ENCODE measurements at places on chromosomes 5 and 9. TPM values are rescaled to one million over a fixed set of nuclear protein-coding genes. Genes with fewer than 3 reads are reported as not detected.

KCNT1 gene
- total RNA-seq, result not detected

MCIDAS gene
- total RNA-seq, result not detected

NRG2 gene
- 0.93 TPM for total RNA-seq

MUSK gene
- 0.53 TPM for total RNA-seq

RNF183 gene
- total RNA-seq, result not detected

MAMDC2 gene
- total RNA-seq, result 20.5 TPM

C8G gene
- not detected for total RNA-seq

NFIB gene
- total RNA-seq, result 191 TPM

PCDHB3 gene
- total RNA-seq, result 0.27 TPM

AK8 gene
- total RNA-seq, result 0.13 TPM

HAND1 gene
- not detected for total RNA-seq

MYOT gene
- total RNA-seq, result not detected

GLRA1 gene
- not detected for total RNA-seq

LCN15 gene
- not detected for total RNA-seq

TRPM6 gene
- total RNA-seq, result 0.14 TPM

GPR150 gene
- 0.29 TPM for total RNA-seq

IL6ST gene
- 586 TPM for total RNA-seq

SLC6A19 gene
- total RNA-seq, result not detected

SGCD gene
- total RNA-seq, result under 0.01 TPM

FOXD1 gene
- total RNA-seq, result not detected

MSMP gene
- total RNA-seq, result 6.0 TPM

MYO10 gene
- 155 TPM for total RNA-seq

SCGB3A2 gene
- total RNA-seq, result not detected

TICAM2 gene
- 3.4 TPM for total RNA-seq

GLIPR2 gene
- 12.0 TPM for total RNA-seq

LRRC19 gene
- not detected for total RNA-seq

ANKRD31 gene
- 0.07 TPM for total RNA-seq

BARHL1 gene
- total RNA-seq, result not detected

Data from thoracic aorta endothelial cell (primary cell).